ENCODE measurements at places on chromosomes 5 and 9.

GRCh38 chr5:98714710-98715288 lies 58.7 kb upstream of the RGMB start:
- no peak for DNase-seq

GRCh38 chr5:58447226-58447625 lies 12.7 kb downstream of the PLK2 start:
- no peak for DNase-seq

DNA sequence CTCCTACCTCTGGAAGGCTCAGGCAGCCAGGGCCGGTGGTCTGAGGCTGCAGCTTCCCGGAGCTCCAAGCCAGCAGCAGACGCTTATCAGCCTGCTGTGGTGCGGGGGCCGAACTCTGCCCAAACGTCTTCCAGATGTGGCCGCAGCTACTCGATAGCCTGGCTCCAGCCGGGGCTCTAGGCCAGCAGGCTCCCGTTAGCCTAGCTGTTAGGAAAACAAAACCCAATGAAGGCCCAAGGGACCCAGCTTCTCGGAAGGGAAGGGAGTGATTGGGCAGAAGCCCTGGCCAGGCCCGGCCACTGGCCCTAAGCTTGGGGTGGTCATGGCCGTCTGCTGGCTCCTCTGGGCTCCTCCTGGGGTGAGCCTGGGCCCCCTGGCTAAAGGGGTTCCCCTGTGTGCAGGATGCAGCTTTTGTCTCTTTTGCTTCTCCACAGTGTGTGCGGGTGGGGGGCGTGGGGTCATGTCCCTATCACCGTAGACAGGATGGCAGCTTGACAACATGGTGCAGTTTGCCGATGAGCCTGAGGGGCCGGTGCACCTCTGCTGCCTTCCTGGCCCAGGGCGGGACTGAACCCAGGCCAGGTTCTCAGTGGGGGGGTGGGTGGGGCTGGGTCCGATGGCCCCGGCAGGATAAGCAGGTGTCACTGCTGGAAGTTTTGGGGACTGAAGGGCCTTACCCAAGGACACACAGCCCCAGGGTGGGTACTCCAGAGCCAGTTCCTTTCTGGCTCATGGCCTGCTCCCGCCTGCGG lies 18.7 kb downstream of the MYMK start:
- DNase-seq: no peak

DNA sequence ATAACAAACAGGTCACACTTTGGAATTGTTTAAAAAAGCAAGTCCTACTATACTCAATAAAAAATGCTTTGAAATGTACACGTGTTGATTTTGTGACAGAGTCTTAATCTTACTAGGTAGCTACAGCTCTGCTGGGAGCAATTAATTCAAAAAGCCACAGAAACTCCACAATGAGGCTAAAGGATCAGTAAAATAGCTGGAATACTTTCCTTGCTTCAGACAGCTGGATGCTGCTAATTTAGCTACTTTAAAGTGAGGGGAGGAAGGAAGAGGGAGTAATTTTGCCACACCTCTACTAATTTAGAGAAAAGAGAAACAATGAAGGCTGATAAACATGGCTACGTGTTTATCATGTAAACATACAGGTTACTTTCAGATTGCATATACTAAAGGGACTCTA lies 927.6 kb upstream of the DMAC1 start:
- no peak for DNase-seq

DNA sequence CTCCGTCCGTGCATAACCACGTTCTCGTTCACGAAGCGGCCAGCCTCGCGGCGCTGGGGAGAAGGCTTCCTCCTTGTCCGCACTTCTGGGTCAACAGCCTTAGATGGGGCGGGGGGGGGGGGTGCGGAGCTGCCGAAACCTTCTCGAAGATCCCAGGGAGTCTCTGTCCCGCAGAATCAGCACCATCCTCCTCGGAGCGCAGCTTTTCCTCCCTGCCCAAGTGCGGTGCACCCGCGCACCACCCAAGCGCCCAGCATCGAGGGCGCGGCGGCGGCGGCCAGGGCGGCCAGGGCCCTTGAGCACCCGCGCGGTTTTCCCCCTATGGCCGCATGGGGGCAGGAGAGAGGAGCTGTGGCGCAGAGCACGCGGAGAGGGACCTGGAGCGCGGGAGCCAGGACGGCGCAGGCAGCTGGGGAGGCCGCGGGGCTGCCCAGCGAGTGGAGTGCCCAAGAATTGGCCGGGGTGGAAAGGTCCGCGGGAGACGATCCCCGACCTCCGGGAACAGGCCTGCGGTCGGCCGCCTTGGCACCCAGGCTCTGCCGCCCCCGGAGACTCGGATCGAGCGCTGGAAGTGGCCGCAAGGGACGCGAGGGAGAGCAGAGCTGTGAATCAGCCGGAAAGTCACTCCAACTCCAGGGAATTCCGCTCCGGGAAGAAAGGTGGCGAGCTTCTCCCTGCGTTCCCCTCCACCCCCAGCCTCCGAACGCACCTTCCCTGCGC lies 43.1 kb downstream of the TMEM174 start:
- DNase-seq: peak; percentile 57

DNA sequence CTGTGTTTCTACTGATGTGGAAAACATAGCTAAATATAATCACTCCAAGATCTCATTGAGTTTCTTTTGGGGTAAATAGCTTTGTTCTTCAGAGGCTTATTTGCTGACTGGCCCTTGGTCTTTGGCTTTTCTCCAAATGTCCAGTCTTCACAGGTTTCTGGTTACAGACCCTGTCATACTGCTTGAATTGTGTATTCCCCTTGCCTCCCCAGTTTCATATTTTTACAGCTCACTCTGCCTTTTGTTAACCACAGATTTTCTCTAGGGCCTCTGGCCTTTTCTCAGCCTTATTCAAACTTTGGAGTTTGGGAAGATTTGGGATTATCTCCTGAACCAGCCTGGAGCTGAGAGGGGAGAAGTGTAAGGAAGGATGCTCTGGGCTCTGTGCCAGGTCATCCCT lies 23.9 kb downstream of the ISOC1 start:
- no peak for DNase-seq

DNA sequence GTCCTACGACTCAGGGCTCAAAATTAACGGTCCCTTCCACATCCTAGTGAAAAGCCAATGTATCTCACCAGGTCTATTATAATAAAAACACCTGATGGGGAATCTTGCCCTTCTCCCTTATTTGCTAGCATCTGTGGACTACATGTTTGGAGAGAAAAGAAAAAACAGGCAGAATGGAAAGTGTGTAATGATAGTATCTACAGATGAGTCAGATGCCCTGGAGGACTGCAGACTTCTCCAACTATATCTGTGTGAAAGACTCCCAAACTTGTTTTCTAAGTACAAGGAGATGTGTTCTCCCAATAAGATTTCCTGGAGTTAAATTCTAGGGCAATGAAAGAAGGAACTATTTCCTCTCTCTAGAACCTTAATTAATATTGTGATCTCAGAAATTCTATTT lies 66.0 kb downstream of the FOXB2 start:
- peak; percentile 27 for DNase-seq

GRCh38 chr5:181060231-181060590 lies 20.1 kb downstream of the BTNL9 start:
- no peak for DNase-seq

- DNase-seq: no peak
Measured at GRCh38 chr9:125296843-125297372, 35.3 kb downstream of the GAPVD1 start.

DNA sequence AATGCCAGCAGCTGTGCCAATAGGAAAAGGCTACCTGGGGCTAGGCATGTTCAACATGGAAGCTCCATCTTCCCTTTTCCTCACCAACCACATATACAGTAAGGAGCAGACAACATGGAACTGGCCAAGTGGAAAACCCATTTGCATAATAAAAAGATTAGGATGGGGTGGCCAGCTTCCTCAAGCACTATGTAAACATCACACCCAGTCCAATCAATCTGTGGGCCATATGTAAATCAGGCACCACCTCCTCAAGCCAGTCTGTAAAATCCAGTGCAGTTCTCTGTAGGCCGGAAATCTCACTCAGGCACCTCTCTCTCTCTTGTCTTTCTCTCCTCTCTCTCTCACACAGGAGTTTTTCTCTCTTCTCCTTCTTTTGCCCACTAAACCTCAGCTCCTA lies 360.2 kb upstream of the GRIA1 start:
- DNase-seq: no peak

- DNase-seq: no peak
Measured at GRCh38 chr9:98829766-98830165, 22.3 kb downstream of the GALNT12 start.

DNA sequence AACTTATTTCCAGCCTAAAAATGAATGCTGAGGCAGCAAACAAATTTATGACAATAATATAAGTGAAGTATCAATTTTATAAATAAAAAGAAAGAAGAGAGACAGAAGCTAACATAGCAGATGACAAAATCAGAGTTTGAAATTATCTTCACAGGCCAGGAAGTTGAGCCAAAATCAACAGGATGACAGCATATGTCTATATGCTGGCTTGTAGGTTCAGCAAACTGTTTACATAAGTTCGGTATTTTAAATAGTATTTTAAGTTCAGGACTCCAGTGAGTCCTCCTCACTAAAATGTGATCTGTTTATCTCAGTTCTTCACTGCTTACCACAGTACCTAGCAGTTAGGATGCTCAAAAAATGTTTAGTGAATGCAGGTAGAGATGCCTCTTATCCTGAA lies 359.6 kb upstream of the SMC2 start:
- DNase-seq: no peak

- DNase-seq: no peak
Measured at GRCh38 chr9:96854651-96855273, 448 bp upstream of the ZNF782 start.

- no peak for DNase-seq
Measured at GRCh38 chr5:103360475-103360874, 101.9 kb downstream of the MACIR start.

DNA sequence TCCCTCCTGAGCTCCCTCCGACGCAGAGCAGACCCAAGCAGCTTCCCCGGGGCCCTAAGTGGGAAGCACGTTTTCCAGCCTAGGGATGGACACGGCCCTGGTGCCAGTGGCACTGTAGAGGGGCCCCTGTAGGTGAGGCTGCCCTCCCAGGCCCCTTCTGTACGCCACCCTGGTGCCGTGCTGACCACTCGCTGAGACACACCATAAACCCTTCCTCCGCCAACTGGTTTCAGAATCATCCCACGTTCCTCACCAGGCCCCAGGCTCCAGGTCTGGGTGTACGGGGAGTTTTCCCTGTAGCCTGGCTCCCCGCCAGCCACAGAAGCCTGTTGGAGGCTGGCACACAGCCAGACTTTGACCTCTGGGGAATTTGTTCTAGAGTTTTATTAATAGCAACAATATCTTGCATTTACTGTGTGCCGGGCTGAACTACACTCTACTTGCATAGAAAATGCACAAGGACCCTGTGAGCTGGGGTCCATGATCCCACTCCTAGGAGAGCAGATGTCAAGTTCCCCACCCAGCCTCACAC lies 18.2 kb upstream of the WDR38 start:
- no peak for DNase-seq
